ENCODE measurements at places on chromosomes 5 and 9. TPM values are rescaled to one million over a fixed set of nuclear protein-coding genes. Genes with fewer than 3 reads are reported as not detected.

IL13 gene
- not detected for total RNA-seq

MINAR2 gene
- total RNA-seq, result not detected

INSL4 gene
- not detected for total RNA-seq

PRDM9 gene
- not detected for total RNA-seq

TXNDC8 gene
- not detected for total RNA-seq

PCDHB9 gene
- total RNA-seq, result 0.71 TPM

KCNIP1 gene
- total RNA-seq, result 0.21 TPM

CRHBP gene
- not detected for total RNA-seq

SPINK7 gene
- not detected for total RNA-seq

RAD17 gene
- 25.9 TPM for total RNA-seq

ORM2 gene
- not detected for total RNA-seq

TRIM14 gene
- 9.4 TPM for total RNA-seq

TAF11L10 gene
- total RNA-seq, result not detected

SLCO6A1 gene
- total RNA-seq, result not detected

SLC34A3 gene
- total RNA-seq, result not detected

PCDHGC4 gene
- total RNA-seq, result 0.62 TPM

CYLC2 gene
- not detected for total RNA-seq

PNPLA7 gene
- total RNA-seq, result 0.04 TPM

RUSC2 gene
- total RNA-seq, result 29.6 TPM

ANKRD20A1 gene
- total RNA-seq, result 0.08 TPM

SLC36A3 gene
- not detected for total RNA-seq

PDE4D gene
- total RNA-seq, result 37.2 TPM

PCDHGA6 gene
- total RNA-seq, result 3.1 TPM

LRRC8A gene
- total RNA-seq, result 138 TPM

TICAM2 gene
- 0.55 TPM for total RNA-seq

FOXD4L5 gene
- total RNA-seq, result 0.04 TPM

ZDHHC21 gene
- 7.5 TPM for total RNA-seq

All from kidney epithelial cell (primary cell).